ENCODE measurements at places on chromosomes 11 and 22.

- no peak for DNase-seq
Measured at GRCh38 chr11:46271875-46272815, 5.3 kb upstream of the CREB3L1 start.

DNA sequence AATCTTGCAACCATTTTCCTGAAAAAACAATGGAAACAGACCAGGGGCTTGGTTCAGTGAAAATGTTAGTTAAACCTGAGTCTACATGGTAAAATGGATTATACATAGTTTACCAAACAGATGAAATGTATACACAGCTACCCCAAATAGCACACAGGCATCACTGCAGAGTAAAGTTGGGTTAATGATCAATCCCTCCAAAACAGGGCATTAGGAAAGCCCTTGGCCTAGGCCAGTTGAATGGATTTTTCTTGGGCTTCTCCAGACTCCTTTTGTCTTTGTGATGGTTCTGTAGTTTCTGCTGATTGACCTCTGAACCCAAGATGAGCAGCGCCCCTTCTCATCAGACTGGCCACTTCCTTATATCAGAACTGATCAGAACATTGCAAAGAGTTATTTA is 173.5 kb downstream of the RRAS2 start:
- DNase-seq: no peak

GRCh38 chr11:102287964-102288724 is 29.1 kb upstream of the BIRC3 start:
- peak; percentile 77 for DNase-seq

GRCh38 chr11:48002561-48002960 is 22.2 kb downstream of the PTPRJ start:
- no peak for DNase-seq

DNA sequence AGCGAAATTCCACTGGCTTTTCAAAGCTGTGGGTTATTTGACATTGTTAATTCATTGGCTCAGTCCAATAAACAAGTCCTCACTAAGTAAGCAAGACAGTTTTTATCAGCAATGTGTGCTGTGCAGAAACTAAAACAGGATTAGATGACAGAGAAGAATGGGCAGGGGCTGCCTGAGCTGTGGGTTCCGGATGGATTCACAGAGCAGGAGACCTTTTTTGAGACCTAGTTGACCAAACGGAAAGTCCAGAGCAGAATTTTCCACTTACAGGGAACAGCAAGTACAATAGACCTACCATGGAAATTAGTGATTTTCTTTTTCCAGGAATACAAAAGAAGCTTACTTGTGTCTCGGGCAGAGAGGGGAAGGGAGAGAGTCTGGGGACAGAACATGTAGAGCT is 5.2 kb upstream of the KDM4F start:
- DNase-seq: no peak

DNA sequence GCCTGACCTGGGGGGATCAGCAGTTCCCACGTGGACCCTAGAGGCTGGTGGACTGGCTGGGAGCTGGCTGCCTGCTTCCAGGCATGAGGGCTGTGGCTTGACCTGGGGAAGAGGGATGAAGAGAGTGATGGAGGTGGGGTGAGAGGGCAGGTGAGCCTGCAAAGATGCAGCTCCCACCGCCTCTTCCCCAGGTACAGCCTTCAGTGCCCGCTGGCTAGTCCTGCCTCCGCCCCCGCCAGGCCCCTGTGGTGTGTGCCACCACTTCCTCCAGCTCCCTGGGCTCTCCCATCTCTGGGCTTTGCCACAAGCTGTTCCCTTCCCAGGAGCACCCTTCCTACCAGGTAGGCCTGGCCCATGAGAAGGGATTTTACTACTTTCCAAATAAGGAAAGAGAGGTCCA is 19.1 kb downstream of the PARVG start:
- no peak for DNase-seq

DNA sequence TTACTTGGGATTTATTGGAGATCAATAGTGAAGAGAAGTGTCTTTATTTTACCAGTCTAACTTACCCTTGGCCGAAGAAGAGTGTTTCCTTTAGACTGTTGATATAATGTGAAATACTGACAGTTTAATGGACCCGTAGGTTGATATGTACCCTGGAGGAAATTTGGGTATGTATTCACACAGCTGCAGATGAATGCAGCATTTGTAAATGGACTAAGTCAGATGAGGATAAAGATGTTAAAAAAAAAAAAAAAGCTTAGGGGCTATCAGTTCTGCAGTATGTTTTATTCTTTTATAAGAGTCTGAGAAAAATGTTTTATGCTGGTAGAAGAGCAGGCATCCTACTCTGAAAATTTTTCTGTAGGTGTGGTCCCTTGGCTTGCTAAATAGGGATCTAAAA is 2.7 kb downstream of the REXO2 start:
- DNase-seq: no peak

GRCh38 chr11:66277471-66278362 is at the start of gene CNIH2:
Gene CNIH2, plus strand, starts transcription at chr11:66278175. Its CDS starts 282 bp downstream, at chr11:66278457.
- DNase-seq: no peak

GRCh38 chr11:76689313-76690260 is 19.0 kb upstream of the LRRC32 start:
- no peak for DNase-seq

DNA sequence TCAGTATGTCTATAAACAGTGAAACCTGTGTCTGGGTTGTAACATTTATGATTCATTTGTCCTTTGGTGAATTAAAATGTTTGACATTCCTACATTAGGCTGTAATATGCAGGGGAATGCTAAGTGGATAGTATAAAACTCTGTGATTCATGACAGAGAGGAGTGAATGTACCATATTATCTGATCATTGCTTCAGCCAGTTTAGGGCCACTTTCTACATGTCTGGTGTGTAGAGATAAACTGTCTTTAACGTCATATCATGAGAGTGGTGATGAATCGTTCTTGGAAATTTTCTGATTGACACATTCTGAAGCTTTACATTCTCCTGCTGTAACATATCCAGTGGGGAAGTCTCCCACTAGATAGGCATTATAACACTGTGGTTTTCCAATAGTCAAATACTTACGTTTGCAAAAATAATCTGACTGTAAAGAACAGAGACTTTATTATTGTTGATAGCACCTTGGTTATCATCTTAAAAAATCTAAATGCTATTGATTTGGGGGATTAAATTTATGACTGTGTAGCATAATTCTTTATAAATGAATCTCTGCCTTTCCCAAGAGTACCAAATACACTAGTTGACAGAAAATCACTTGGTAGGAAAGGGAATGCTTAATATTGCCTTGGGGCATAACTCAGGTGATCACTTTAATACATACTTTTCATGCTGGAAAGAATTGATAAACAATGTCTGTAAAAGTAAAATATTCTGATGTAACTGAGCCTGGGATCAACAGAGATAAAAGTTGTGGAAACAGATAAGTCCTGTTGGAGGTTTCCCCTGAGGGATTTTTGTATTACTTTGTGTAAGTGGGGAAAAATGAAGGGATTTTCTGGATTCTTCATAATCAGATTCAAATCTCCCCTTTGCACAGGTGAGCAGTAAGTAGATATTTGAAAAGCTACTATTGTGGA is 427.9 kb downstream of the JRKL start:
- DNase-seq: no peak

DNA sequence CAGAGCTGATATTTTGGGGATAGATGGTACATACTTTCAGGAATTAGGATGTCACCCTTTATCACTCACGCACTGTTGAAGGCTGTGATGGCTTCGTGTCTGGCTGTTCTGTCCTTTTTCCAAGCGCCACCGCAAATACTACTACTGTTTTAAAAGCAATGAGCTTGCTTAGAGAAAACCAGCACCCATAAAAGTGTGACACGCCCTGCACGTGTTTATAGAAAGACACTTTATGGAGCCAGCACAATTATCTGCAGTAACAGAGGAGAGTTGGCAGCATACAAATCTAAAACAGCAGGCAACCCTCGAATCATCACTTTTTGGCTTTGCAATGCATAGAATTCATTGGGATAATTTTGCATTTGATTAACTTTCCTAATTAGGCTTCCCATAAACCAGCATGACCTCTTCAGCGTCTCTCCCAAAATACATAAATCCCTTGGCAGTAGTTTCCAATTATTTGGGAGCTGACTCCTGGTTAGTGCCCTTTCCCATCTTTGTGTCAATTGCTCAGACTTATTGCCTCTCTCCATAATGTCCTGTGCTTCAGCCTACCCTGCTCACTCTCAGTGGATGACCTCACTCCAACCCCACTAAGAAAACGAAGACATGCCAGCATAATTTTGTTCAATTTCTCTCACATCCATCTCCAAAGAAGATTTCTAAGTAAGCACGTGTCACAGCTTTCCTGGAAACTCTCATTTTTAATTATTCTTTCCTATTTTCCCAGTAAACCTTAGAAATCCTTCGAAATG is 118.7 kb upstream of the LARGE1 start:
- no peak for DNase-seq

DNA sequence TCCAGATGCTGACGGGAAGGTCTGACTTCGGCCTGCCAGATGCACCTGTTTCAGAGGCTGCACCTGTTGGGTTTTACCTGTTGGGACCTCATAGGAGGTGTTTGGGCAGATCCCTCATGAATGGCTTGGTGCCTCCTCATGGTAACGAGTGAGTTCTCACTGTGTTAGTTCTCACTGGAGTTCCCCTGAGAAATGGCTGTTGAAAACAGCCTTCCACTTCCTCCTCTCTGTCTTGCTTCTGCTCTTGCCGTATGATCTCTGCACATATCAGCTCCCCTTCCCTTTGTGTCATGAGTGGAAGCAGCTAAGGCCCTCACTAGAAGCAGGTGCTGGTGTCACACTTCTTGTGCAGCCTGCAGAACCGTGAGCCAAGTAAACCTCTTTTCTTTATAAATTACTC is 207.6 kb upstream of the SEZ6L start:
- no peak for DNase-seq

- no peak for DNase-seq
Measured at GRCh38 chr11:86610559-86611341, 61.7 kb downstream of the ME3 start.

GRCh38 chr11:22543261-22543660 is 82.4 kb downstream of the FANCF start:
- DNase-seq: no peak

DNA sequence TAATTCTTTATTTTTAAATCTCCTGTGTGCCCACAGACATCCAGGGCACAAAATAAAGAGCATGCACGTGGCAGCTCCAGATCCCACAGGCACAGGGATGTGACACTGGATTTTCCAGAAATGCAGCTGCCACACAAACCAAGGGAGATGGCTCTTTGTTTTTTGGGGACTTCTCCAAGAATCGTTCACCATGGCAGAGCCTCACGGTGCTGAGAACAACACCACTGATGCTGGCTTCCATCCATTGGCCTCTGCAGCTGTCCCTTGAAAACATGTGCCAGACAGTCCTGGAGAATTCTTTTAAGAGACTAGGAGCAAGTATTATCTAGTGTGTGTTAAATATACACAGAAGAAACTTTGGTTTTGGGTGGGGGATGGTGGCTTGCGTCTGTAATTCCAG is 108.4 kb upstream of the SLC22A12 start:
- no peak for DNase-seq

- peak; percentile 56 for DNase-seq
Measured at GRCh38 chr11:1882265-1883238, 9.1 kb downstream of the PRR33 start.

DNA sequence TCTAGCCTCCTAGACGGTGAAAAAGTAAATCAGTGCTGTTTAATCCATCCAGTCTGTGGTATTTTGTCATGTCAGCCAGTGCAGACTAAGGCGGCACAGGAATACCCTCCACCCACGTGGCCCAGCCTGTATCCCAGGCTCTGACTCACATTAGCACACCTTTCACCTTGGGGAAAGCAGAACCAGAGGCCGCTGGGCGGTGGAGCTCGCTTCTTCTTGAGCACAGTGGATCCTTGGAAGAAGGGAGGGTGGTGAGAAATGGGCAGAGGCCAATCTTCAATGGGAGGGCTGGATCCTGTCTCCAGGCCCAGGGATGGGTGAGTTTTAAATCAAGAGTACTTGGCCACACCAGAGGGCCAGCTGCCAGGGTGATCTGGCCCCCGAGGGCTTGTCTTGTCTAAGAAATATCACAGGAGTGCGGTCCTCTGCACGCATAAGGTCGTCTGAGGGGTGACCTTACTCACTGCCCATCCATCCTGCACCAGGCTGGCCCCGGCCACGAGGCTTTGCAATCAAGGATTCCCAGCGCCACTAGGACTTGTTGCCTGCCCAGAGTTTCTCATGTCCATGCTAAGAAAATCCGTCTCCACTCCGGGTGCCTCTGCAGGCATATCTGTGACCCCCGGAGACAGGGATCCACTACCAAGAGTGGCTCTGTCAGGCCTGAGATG is 658.5 kb downstream of the BRD1 start:
- DNase-seq: no peak

All from NCI-H2227 treated with DMSO at 0.1 percent for 48 hours (cell line).